ENCODE measurements at places on chromosomes 16 and 17.

GRCh38 chr17:3007651-3008121 is 55.7 kb downstream of the OR1D5 start:
- DNase-seq, result no peak

GRCh38 chr16:78816499-78817195 is 717.2 kb downstream of the WWOX start:
- no peak for DNase-seq

- DNase-seq, result no peak
Measured at GRCh38 chr16:88705076-88705684, 1.0 kb downstream of the RNF166 start.

GRCh38 chr16:50673496-50674275 is 7.4 kb downstream of the SNX20 start:
- DNase-seq, result no peak

DNA sequence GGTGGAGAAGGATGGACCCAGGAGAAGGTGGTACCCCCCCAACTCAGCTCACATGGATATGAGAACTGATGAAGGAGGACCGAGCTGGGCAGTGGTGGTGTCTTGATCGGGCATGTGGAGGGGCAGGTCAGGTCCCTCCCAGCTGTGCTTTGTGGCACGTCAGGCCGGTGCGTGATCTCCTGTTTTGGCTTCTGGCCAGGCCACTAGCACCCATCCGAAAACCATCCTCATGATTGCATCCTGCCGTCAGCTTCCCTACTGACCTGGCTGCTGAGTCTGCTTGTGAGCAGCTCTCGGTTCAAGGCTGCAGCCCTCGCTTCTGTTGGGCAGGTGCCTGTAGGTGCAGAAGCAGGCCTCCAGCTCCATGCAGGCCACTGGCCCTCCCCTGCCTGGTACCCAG is 53.1 kb downstream of the PLD6 start:
- no peak for DNase-seq

GRCh38 chr16:58331024-58331707 is 36.3 kb upstream of the PRSS54 start:
- DNase-seq, result no peak
